ENCODE measurements at places on chromosomes 7 and 10.

GRCh38 chr7:139230023-139230422 lies 1.0 kb upstream of the UBN2 start:
- no peak for DNase-seq

- no peak for DNase-seq
These were observed 2.4 kb upstream of the NKX6-2 start for GRCh38 chr10:132788180-132788830.

GRCh38 chr7:147513451-147513850 lies 1077.1 kb upstream of the C7orf33 start:
- DNase-seq, result no peak

DNA sequence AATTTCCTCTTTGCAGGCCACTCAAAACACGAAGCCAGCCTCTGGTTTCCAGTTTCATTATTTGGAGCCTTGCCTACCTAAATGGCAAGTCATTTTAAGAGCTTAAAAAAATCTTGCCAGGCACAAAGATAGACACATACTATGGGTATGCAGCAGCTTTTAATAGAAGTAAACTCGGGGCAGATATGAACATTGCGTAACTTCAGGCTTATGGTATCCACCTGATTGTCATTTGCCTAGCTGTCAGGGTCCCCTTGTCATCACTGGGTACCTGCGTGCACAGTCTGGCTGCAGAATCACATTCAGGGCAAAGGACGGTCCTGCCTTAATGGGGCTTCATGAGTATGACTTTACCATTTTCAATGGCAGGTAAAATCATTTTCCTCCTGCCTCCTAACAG lies 466.1 kb upstream of the NRP1 start:
- DNase-seq, result no peak

GRCh38 chr10:127702271-127702670 lies 34.7 kb upstream of the FOXI2 start:
- DNase-seq, result peak; percentile 16

- DNase-seq, result no peak
These were observed 1.5 kb downstream of the UNC5B start for GRCh38 chr10:71213761-71214440.
